ENCODE measurements at places on chromosomes 6 and 20.

GRCh38 chr6:40485795-40486194 lies 101.4 kb downstream of the LRFN2 start:
- DNase-seq, result no peak

- no peak for DNase-seq
Observed at GRCh38 chr20:36455972-36456625, 85.2 kb upstream of the MYL9 start.

DNA sequence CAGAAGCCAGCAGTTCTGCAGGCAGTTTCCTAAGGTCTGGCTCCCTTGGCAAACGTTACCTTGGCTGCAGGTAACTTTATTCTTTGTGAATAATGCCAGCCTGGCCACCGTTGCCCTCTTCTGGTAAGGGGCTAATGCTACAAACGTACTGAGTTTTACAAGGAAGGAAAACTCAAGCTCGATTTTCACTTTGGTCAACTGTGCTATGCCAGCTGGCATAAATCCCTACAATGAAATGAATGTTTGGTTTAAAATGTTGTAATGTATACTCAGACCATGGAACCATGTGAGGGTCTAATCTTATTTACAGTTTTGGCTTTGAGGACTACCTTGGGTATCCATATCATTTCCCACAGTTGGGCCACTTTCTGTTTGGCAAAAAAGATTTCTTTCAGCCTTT lies 101.4 kb downstream of the SLX4IP start:
- DNase-seq, result no peak

- no peak for DNase-seq
Observed at GRCh38 chr6:89199579-89199978, 17.6 kb downstream of the GABRR1 start.

DNA sequence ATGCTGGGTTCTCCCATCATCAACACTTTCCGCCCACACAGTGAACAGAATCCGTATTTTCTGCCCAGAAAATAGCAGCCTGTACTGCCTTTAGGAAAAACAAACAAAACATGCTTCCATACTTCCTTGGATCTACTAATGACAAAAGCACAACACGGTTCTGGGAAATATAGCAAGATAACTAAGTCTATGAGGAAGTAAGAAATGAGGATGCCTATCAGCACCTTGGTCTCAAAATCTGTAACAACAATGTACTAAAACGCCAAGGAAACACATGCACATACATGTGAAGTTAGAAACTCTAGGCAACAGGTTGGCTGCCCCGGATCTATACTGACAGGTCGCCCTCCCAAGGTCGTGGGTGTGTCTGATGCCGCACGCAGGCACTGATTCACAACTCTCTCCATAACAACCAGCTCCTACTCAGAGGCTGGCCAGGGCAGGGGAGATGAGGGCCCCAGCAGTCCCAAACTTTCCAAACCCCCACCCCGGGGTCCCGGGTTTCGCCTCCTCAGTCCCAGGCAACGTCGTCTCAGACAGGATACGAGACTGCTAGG lies 710 bp downstream of the BTBD9 start:
- DNase-seq, result peak; percentile 40

DNA sequence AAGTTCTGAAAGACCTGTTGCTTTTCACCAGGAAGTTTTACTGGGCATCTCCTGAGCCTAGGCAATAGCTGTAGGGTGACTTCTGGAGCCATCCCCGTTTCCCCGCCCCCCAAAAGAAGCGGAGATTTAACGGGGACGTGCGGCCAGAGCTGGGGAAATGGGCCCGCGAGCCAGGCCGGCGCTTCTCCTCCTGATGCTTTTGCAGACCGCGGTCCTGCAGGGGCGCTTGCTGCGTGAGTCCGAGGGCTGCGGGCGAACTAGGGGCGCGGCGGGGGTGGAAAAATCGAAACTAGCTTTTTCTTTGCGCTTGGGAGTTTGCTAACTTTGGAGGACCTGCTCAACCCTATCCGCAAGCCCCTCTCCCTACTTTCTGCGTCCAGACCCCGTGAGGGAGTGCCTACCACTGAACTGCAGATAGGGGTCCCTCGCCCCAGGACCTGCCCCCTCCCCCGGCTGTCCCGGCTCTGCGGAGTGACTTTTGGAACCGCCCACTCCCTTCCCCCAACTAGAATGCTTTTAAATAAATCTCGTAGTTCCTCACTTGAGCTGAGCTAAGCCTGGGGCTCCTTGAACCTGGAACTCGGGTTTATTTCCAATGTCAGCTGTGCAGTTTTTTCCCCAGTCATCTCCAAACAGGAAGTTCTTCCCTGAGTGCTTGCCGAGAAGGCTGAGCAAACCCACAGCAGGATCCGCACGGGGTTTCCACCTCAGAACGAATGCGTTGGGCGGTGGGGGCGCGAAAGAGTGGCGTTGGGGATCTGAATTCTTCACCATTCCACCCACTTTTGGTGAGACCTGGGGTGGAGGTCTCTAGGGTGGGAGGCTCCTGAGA lies at the start of gene HFE:
HFE (plus strand) TSS at position 146 of the 832 bp plus-strand sequence; CDS start at position 158, 12 bp downstream.
- DNase-seq, result no peak

- no peak for DNase-seq
Observed at GRCh38 chr6:37516920-37517405, 17.3 kb upstream of the CCDC167 start.

DNA sequence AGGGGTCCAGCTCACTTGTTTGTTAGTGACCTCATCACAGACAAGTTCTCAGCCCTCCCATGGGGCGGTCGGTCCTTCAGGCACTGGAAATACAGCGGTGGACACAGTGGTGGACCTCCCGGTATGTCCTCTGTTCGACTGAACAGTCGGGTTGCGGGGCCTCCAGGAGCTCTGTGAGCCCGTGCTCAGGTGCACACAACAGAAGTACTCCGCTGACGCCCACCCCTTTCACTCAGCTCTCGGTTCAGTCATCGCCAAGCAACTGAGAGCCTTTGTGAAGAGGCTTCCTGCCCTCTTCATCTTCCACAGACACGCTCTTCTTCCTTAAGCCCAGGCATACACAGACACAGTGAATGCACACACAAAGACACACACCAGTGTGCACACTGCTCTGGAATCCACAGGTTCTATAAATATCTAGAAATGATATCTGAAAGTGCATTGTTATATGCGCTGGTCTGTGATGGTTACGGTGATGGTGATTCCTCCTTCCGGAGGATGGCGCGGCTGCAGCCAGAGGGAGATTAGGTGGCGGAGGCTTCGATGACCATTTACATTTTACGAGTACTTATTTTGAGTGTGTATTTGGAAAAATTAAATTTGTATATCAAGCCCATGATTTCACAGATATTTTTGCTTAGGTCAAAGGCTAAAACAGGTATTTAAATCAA lies 46.8 kb upstream of the BHLHE23 start:
- no peak for DNase-seq

DNA sequence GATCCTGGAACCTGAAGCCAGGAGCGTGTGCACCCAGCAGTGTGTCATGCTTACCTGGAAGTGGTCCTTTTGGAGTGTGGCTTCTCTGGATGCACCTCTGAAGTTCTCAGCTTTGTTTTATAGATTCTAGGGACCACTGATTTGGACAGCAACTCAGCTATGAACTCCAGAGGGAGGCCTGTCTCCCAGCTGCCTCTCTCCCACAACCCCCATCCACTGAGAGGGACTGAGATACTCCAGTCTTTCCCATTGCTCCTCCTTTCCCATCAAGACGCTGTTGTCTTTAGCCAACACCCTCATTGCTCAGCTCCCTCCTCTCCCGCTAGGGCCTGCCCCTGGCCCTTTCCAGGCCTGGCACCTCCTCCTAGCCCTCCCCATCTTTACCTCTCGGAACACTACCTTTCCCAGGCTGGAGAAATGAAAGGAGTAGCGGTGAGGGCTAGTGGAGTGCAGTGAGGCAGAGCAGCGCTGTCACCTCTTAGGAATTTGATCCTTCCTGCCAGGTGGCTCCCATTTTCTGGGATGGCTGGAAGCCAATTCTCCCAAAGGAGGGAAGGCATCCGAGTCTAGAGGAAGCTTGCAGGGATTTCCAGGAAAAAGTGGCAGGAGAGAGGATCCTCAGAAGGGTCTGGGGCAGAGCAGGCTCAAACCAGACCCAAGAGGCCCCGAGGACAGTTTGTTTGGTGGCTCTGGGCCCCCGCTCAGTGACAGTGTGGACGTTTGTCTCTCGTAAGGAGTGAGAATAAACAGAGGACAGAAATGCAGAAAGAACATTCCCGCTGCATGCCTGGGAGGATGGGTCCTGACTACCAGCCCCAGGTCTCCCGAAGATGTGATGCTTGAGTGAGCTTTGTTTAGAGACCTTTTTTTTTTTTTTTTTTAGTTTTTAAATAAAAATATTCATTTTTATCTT lies at the start of gene LRRN4:
LRRN4 (minus strand) TSS at position 285 of the 913 bp plus-strand sequence. CDS start 1,261 bp downstream, outside the sequence.
- DNase-seq, result no peak

DNA sequence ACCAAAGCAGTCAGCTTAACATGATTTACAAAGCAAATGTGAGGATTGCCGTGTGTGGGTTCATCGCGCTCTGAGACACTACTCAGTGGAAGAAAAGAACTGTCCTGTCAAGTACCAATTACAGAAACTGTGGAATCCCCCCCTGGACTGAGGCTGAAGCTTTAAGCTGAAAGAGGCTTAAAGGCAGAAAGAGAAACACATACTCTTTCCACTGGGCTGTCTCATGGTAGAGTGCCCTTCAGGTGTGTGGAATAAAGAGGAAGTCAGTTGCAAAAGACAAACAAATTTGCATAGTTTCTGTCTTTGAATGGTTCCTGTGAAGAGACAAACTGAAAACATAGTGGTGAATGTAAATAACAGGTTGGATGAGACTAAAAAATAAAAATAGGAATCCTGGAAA lies 560.4 kb upstream of the SYNCRIP start:
- DNase-seq, result no peak

GRCh38 chr6:16206595-16207037 lies 31.8 kb upstream of the GMPR start:
- DNase-seq, result no peak

GRCh38 chr6:154792761-154793160 lies 59.5 kb downstream of the SCAF8 start:
- DNase-seq, result no peak

GRCh38 chr6:36276581-36277536 lies 7.0 kb downstream of the PNPLA1 start:
- DNase-seq, result no peak
